NCI-H510A treated with DMSO at 0.1 percent for 48 hours (cell line): ENCODE measurements at places on chromosomes 6 and 20.

GRCh38 chr6:126947070-126947469 is 171.4 kb upstream of the RSPO3 start:
- DNase-seq, result no peak

DNA sequence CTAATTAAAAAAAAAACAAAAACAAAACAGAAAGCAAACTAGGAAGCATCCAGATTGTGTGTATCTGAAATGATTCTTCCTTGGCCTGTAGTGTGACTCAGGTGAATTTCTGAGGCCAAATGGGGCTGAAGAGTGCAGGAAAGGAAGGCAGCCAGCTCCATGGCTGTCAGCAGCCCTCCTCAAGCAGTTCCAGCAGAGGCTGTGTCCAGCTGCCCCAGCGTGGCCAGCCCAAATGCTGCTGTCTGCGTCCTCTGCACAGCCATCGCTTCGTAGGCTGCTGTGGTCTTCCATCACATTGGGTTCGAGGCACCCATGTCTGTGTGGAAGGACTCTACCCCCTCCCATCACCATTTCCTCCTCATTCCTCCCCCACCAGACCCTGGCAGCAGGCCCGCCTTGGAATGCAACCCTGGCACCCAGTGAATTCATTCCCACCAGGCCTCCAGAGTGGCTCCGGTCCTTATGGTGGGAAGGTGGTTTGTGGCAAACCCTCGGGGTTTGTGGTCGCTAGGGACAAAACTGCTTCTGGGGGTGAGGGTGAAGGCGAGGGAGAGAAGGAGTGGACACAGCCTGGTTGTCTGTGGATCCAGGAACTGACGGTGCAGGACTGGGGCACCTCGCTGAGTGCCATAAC is 81.5 kb downstream of the MYLK4 start:
- no peak for DNase-seq

GRCh38 chr6:13559251-13559650 is 15.2 kb upstream of the SIRT5 start:
- no peak for DNase-seq

- no peak for DNase-seq
Measured at GRCh38 chr20:46203510-46203837, 85.4 kb downstream of the CD40 start.

GRCh38 chr20:33515569-33516216 is 25.8 kb downstream of the CBFA2T2 start:
- no peak for DNase-seq

DNA sequence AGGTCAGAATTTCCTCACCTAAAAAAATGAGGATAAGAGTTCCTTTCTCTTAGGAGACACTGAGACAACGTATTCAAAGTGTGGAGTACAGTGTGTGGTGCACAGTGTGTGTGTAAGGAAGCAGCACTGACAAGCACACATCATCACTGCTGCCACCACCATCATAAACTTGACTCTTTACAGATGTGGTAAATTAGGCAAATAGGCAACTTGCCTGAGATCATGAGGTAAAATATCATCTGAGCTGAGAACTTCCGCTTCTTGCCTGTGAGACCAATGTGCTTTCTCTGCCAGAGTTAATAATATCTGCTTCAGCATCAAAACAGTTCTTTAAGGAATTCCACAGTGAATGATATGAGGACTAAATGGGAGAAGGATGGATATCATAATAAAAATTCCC is 52.7 kb downstream of the LYRM4 start:
- no peak for DNase-seq

- DNase-seq, result no peak
Measured at GRCh38 chr20:7977709-7978108, 37.5 kb upstream of the HAO1 start.

GRCh38 chr6:101001607-101002006 is 120.5 kb upstream of the ASCC3 start:
- no peak for DNase-seq

- peak; percentile 49 for DNase-seq
Measured at GRCh38 chr6:42140756-42141602, 1.4 kb downstream of the C6orf132 start.

DNA sequence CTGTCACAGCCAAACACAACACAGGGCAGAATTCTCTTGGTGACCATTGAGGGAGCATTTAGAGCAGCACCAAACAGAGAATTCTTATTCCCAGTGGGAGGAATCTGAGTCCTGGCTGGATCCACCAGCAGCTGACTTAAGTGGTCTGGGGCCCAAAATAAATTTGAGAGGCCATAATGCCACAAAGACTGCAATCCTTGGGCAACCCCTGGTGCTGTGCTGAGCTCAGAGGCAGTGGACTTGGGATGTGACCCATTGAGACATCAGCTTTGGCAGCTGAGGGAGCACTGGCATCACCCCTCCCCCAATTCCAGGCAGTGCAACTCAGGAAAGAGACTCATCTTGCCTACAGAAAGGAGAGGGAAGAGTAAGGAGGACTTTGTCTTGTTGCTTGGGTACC is 48.6 kb upstream of the THBS2 start:
- no peak for DNase-seq

DNA sequence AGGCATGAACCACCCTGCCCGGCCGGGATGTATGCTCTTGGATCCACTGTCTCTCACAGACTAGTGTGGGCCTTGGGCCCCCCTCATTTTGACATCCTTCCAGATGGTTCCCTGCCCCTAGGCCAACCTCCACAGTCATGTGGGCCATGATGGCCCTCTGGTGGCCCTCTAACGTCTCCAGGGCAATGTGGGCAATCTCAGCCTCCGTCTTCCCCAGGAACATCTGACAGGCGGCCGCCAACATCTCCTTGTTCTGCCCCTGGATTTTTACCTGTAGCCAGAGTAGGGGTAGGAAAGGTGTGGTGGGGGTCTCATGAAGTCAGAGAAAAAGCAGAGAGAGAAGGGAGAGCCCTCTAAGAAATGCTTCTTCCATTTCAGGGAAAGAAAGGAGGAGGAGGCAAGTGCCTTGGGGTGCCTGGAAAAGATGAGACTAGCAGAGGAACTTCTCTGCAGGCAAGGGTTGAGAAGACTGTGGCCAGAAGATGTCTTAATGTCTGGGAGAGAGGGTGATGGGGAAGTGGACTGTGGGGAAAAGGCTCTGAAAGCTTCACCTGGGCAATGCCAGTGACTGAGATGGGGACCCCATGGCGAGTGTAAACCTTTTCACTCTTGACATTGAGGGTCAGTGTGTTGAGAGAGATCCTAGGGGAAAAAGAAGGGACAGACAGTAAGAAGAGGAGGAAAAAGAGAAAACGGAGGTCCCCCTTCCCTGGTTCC is 1.3 kb downstream of the FLOT1 start:
- DNase-seq, result no peak
